Fibroblast of skin of scalp (primary cell): ENCODE measurements at places on chromosomes 4 and X.

GRCh38 chr4:39702716-39703115 lies 4.8 kb downstream of the UBE2K start:
- DNase-seq, result no peak

- DNase-seq, result no peak
Measured at GRCh38 chr4:183344523-183345255, 22.5 kb upstream of the CLDN24 start.

- no peak for DNase-seq
Measured at GRCh38 chrX:134971926-134972325, 18.9 kb upstream of the SMIM10 start.

GRCh38 chrX:30010471-30010870 lies 204.9 kb upstream of the MAGEB2 start:
- DNase-seq, result no peak

GRCh38 chr4:80225595-80225994 lies 28.3 kb downstream of the PRDM8 start:
- DNase-seq, result peak; percentile 51

- no peak for DNase-seq
Measured at GRCh38 chr4:151000747-151001429, 14.2 kb downstream of the LRBA start.
